Stimulated activated CD8-positive, alpha-beta memory T cell treated with anti-CD3 and anti-CD28 coated beads, Interleukin-7, amount 100 ng/mL, for 1 hour (primary cell): ENCODE measurements at places on chromosomes 16 and 17.

DNA sequence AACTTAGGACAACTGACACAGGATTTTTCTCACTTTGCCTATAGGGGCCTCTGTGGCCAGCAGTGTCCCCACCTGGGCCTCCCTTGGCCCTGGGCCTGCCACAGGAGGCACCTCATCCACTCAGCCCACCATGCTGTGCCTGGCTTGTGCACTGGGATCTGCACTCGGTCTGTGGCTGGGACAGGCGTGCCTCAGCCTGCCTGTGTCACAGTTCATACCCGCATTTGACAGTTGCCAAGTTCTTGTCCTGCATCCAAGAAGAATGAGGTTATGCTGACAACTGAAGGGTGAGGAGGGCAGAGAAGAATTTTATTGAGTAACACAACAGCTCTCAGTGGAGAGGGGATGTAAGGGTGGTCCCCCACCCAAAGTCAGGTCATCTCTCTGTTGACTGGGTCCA lies 36.0 kb downstream of the ZFP90 start:
- DNase-seq, result no peak

DNA sequence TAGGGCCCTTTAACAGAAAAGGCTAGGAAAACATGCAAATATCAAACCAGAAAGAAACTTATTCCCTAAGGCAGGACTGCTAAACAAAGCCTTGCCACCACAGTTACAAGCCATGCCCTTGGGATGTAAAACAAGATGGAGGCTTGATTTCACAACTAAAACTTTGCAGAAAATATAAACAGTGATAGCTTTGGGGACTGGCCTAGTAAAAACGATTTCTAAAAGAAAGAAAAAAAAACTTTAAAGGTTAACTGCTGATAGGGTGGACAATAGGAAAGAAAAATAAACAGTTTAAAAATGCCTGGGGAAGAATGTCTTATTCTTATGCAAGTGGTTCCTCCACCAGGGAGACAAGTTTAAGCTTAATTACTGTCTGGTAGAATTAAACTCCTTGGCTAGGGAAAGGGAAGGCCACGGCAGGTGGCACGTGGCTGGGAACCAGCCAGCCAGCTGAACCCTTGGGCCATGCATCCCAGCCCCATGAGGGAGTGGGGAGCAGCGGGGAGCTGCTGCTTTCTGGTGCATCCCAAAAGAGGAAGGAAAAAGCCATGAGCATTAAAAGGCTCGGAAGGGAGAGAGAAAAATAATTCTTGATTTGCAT lies 10.7 kb upstream of the TMC5 start:
- no peak for DNase-seq

DNA sequence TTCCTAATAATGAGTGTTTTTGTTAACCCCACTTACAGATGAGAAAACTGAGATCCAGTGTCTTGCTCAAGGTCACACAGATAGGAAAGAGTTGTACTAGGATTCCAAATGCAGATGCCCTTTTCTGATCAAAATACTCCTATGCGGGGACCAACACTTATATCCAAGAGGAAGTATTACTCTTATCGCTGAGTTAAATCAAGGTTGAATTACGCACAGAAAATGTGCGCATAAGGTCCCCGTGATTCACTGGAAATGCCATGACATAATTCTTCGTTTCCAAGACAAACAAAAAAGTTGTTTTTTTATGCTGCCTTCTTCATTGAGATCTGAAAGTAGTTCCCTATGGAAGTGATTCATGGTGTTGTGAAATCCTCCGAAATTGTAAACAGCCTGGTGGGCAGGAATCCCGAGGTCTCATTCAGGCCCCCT lies 463.8 kb upstream of the HSBP1 start:
- no peak for DNase-seq

GRCh38 chr17:29826114-29826692 lies 103.8 kb downstream of the SSH2 start:
- DNase-seq, result no peak

GRCh38 chr17:81518785-81519283 lies 6.2 kb upstream of the ACTG1 start:
- DNase-seq, result no peak

GRCh38 chr16:85254051-85254450 lies 141.8 kb upstream of the CIBAR2 start:
- DNase-seq, result no peak

DNA sequence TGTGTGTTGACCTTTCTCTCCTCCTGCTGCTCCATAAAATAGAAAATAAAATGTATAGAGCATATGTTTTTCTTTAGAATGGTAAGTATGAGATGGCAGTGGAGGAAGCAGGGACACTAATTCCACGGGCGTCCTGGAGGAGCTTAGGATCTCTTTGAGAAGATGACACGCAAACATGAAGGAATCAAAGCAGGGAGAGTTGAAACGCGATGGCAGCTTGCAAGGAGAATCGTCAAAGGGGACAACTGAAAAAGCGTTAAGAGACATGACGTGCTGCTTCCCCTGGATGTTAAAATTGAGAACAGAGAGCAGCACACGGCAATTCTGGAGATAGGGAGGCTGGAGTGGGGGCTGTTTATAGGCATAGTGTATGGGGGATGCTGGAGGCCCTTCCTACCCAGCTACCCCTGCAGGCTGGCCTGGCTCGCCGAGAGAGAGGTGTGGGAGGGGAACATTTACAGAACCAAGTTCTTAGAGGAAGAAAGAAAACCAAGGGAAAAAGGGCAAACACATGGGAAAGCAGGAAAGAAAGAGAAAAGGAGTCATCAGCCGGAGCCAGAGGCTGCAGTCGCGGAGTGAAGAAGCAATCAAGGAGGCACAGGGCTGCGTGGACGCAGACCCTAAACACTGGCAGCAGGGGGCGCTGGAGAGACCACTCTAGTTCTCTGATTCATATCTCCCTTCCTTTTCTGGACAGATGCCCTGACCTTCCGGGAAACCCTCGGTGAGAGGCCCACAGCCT lies 55.8 kb downstream of the MYH13 start:
- no peak for DNase-seq
